ENCODE measurements at places on chromosomes 13 and 19.

- no peak for DNase-seq
Measured at GRCh38 chr13:103203735-103204330, 137.6 kb upstream of the SLC10A2 start.

DNA sequence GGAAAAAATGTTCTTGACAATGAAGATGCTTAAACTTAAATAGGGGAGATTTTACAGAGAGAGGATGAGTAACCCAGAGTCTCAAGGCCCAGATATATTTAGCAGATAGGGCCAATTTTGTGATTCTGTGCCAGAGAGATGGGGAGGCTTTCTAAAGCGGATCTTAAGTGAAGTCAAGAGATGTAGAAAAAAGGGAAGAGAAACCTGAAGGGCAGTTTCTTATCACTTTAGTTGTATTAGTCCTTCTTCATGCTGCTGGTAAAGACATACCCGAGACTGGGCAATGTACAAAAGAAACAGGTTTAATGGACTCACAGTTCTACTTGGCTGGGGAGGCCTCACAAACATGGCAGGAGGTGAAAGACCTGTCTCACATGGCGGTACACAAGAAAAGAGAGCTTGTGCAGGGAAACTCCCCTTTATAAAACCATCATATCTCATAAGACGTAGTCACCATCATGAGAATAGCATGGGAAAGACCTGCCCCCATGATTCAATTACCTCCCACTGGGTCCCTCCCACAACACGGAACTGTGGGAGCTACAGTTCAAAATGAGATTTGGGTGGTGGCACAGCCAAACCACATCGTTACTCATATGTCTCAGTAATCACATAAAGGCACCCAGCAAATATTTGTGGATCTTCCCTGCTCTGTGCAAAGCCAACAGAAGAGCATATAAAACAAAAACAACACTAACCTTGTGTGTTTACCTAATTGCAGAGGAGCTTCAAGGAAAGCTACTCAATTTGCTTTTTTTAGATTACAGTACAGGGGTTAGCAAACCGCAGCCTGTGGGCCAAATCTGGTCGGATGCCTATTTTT, 102.6 kb upstream of the MYCBP2 start:
- peak; percentile 5 for DNase-seq

- no peak for DNase-seq
Measured at GRCh38 chr13:50011461-50011860, 3.8 kb upstream of the KCNRG start.

DNA sequence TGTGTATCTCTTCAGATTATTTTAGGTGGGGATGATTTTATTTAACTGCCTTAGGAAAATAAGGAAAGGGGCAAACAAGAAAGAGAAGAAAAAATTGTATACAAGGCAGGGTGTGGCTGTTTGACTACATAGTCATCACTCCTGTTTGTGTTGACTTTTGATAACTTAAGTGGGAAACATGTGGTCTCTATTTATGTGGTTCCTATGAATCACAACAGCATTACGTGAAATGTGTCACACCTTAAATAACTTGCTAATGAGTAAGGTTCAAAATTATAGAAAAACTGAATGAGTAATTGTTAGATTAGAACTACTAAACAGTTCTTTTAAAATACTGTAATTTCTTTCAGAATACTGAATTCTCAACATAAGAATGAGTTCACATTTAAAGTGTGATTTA, 69.3 kb downstream of the LMO7 start:
- no peak for DNase-seq

GRCh38 chr19:33497131-33497777, 24.3 kb downstream of the PEPD start:
- no peak for DNase-seq

- DNase-seq: no peak
Measured at GRCh38 chr19:2251106-2252054, 2.3 kb downstream of the AMH start.

- DNase-seq: no peak
Measured at GRCh38 chr19:55173714-55174409, 6.2 kb downstream of the SYT5 start.

DNA sequence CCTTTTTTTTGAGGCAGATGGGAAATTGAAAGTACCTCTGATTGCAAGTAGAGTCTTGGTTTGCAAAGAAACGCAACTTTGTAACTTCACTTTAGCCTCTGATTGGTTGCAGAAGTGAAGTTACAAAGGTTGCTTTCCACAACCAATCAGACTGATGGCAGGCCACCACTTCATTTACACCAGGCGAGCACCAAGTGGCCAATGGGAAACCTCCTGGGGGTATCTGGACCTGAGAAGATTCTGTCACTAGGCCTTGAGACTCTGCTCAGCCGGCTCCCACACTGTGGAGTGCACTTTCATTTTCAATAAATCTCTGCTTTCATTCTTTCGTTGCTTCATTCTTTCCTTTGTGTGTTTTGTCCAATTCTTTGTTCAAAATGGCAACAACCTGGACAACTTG, 19.1 kb downstream of the PEPD start:
- DNase-seq: no peak

DNA sequence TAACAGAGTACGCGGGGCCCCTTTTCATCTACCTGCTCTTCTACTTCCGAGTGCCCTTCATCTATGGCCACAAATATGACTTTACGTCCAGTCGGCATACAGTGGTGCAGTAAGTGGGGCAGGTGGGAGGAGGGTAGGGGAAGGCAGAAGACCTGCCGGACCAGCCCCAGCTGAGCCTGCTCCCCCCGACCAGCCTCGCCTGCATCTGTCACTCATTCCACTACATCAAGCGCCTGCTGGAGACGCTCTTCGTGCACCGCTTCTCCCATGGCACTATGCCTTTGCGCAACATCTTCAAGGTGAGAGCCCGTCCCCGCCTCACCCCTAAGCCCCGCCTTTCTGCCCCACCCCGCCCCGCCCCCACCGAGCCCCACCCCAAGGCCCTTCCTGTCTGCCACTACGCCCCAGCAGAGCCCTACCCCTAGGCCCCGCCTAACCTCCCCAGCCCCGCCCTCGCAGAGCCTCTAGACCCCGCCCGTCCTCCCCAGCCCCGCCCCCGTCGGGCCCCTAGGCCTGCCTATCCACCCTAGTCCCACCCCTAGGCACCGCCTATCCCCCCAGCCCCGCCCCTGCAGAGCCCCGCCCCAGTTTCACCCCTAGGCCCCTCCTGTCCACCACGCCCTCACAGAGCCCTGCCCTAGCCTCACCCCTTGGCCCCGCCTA, 7.7 kb downstream of the NDUFB7 start:
- no peak for DNase-seq

GRCh38 chr13:40618581-40619478, 47.6 kb downstream of the FOXO1 start:
- no peak for DNase-seq

GRCh38 chr13:114131583-114132418, 622 bp downstream of the RASA3 start:
- DNase-seq: no peak

- DNase-seq: no peak
Measured at GRCh38 chr19:20278342-20278741, 111.3 kb downstream of the ZNF486 start.

- no peak for DNase-seq
Measured at GRCh38 chr19:44707794-44708193, 8.8 kb downstream of the CEACAM16 start.

GRCh38 chr19:3276341-3276799, 51.9 kb downstream of the CELF5 start:
- peak; percentile 4 for DNase-seq

All from stimulated activated CD8-positive, alpha-beta memory T cell treated with anti-CD3 and anti-CD28 coated beads, Interleukin-15, amount 100 ng/mL, for 4 hours (primary cell).